Stimulated activated CD4-positive, alpha-beta T cell treated with anti-CD3 and anti-CD28 coated beads, Interleukin-4, amount 100 ng/mL, for 1 hour (primary cell): ENCODE measurements at places on chromosomes 2 and 18.

DNA sequence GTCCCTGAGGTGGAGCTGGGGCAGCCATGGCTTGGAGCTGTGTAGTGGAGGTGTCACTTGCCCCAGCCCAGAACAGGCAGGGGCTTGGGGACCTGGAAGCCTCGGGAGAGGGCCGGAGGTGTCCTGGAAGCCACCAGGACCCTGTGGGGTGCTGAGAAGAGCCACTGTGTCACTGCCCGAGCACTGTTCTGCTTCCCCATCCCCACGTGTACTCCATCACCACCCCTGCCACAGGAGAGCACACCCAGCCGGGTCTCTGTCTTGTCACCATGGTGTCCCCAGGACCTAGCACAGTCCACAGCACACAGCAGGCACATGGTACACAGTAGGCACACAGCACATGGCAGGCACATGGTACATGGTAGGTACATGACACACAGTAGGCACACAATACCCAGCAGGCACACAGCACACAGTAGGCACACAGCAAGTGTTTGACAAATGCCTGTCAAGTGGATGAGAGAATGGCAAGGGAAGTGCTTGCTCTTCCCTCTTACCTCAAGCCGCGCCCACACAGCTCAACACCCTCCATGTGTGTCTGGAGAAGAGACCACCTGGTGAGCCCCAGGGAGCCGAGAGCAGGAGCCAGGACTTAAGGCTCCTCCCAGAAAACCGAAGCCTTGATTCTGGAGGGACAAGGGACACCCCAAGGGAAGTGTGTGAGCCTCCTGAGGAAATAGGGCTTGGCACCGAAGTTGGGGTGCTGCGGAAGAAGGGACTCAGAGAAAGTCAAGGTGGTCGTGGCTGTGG, 13.3 kb downstream of the MBP start:
- DNase-seq, result no peak

DNA sequence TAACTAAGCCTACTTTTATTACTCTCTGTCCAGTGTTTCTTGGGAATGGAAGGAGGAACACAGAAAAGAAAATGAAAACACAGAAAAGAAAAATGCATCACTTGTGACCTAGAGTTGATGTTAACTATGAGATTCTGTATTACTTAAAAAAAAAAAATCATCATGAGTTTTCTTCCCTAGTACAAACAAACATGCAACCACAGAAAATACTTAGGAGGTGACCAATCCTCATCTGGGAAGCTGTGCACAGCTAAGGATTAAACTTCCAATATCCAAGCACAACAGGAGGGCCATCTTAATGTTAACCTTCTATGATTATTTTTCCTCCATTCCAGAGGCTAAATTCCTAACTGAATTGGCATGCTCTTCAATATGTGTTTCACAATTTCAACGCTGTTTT, 1140.4 kb downstream of the LRP1B start:
- no peak for DNase-seq

GRCh38 chr2:44649381-44649780, 287.6 kb downstream of the CAMKMT start:
- no peak for DNase-seq

GRCh38 chr2:150528861-150529801, 41.7 kb upstream of the RND3 start:
- DNase-seq, result no peak

GRCh38 chr2:212987492-212987891, 163.9 kb downstream of the IKZF2 start:
- no peak for DNase-seq
